ENCODE measurements at places on chromosomes 3 and 15.
A peak's percentile ranks its signal among the peaks of the same experiment; 100 is the strongest.

DNA sequence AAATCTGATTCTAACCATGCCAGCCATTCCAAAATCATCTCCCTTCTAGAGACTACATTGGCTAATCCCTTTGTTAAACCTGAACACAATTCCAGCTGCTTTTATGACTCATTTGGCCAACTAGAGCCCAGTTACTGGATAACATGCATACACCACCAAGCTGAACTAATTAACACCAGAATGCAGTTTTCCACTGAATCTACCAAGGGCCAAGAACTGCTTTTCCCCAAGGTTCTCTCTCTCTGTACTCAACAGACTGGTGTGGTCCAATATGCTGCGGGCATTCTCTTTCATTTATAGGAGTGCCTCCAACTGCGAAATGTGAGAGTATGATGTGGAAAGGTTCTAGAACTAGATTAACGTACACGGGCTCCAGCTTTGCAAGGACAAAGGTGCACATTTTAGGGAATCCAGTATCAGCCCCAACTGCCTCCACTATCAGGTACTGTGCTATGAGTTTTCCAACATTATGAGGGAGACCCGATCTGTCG, 1.5 kb downstream of the CHSY1 start:
- peak; percentile 44 for DNase-seq

DNA sequence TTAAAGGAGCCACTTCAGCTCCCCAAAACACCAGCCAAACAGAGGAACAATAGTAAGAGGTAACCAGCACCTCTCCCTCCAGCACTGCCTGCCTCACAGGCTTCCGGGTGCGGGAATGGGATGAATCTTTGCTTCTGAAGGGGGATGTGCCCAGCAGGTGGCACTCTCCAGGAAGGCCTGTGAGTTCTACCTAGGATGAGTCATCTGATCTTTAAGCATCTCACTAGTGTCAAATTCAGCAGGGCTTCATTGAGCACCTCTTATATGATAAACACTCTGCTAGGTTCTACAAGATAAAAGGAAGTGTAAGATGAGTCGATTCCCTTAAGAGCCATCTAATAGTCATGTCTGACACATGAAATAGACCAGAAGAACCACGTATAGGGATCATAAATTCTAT, 237.4 kb upstream of the UMPS start:
- peak; percentile 68 for DNase-seq

- DNase-seq, result no peak
Measured at GRCh38 chr15:44385344-44385942, 42.0 kb upstream of the CTDSPL2 start.

DNA sequence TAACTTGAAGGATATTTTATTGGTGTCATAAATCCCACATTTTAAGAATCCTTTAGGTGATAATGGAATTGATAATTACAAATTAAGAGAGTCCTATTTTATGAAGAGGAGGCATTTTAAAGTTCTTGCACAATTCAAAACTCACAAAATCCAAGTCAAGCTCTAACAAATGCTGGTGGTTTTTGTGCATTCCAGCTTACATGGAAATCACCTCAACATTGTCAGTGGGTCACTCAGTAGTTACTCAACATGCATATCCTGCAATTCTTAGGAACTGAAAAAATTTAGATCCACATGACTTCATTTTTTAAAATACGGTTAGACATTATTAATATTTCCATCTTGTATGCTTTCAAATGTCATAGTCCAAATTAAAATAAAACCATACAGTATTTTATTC, 487.2 kb downstream of the CNTN3 start:
- DNase-seq, result no peak

GRCh38 chr3:146621723-146622122, 16.6 kb upstream of the PLSCR5 start:
- DNase-seq, result no peak

- DNase-seq, result no peak
Measured at GRCh38 chr15:73378089-73378488, 9.3 kb upstream of the HCN4 start.

GRCh38 chr3:185724761-185725160, 100.1 kb downstream of the IGF2BP2 start:
- DNase-seq, result no peak

GRCh38 chr3:127734754-127735473, 62.2 kb downstream of the ABTB1 start:
- peak; percentile 98 for DNase-seq

GRCh38 chr3:100697172-100697571, 12.1 kb upstream of the TFG start:
- no peak for DNase-seq

DNA sequence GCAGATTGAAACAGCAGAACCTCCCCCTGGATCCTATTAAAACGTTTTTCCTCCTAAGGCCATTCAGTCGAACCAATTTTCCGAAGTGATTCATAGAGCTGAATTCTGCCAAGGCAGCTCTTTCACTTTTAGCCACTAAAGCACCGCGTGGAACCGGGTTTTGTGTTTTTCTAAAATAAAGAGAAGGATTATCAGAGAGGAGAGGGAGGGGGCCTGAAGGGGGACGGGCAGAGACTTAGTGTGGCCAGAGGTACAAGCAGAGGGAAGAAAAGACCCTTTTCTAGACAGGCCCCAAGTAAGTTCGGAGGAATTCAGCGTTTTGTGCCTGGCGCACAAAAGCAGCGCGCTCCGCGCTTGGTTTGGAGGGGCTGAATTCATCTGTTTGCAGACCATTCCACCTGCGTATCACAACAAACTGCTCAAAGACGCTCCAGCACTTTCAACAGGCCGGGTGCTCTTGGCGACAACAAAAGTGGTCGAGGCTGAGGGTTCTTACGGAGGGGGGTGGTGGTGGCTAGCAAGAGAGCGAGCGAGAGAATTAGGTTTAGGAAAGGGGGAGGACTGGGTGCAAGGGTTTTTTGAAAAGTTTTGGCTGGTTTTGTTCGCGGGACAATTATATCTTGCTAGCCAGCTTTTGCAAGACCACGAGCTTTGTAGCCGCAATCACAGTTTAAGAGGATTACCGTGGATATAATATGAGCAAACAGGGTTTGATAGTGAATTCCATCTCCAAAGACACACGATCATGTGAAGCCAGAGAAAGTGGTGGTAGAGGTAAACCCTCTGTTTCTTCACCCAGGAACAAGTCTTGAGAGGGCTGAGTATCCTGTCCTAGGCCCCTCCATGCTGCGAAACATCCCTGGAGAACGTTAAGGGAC, 1.2 kb upstream of the FEZF2 start:
- no peak for DNase-seq

- no peak for DNase-seq
Measured at GRCh38 chr3:102225005-102225404, 209.8 kb upstream of the ZPLD1 start.

GRCh38 chr3:155495387-155495786, 201.9 kb upstream of the STRIT1 start:
- no peak for DNase-seq

DNA sequence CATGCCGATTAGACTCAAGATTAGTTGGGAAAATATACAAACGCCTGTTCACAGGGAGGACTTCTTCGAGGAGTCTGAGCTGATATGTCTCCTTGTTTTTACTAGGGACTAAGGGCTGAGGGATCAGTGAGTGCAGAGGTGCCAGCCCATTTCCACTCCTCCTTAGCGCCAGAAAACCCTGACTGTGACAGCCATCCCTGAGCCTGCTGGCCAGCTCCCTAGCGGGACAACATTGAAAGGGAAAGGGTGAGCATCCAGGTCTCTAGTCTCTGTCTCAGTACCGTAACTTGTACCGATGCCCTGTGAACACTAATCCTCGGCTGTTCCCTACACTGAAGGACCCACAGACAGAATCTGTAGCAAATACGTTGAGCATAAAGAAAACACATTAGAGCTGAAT, 243.4 kb downstream of the WNT5A start:
- no peak for DNase-seq

DNA sequence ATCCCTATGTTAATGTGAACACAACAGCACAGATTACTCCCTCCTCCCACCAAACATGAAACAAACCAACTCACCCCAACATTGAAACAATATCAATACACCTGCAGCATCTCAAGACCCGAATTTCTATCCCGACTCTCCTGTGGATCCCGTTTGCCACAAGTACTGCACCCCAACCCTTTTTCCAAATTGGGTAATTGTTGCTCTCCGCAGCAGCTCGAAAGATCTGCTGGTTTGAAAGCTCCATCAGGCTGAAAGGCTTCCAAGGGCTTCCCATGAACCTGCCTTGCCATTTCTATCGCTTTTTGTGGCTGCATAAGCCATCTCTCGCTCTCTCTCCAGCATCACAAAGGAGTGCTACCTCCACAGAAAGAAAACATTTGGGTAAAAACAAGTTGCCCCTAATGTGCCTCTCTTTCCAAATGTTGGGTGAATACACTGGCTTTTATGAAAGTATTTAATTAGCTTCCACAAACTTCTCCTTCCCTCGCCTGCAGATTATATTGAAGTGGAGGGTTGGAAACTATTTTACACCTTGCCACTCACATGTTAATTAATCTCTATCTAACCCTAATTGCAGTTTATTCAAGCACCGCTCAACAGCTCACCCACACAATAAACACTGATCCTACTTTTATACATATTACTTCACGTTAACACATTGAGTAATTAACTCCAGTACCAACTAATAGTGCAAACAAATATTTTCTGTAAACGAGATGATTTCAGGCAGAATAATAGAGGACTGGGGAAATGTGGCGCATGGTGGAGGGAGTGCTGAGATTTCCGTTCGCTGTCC, 2.5 kb upstream of the FEZF2 start:
- DNase-seq, result no peak

DNA sequence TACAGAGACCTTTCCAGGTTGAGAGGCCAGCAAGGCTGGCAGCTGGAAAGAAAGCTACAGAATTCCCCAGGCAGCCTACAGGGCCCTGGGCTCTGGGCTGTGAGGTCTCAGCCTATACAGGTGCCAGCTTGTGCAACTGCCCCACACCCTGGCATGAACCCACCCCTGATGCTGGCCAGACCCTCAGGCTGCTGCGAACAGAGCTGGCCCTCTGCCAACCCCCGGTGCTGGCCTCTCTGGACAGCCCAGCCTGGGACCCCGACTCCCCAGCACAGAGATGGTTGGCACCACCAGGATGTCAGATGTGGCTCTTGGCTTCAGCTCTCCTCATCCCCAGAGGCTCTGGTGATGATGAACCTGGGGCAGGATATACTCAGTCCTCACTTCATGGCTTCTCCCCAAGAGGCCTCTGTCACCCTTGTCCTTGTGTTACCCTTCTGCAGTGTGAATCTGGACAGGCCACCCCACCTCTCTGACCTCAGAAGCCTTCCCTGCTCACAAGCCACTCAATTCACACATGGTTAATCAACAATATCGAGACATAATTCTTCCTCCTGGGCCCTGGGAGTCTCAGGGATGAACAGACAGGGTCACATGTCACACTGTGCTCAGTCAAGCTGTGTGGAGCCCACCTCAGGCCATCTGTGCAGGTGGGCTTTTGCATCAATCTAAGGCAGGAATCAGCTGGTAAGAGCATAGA, 11.0 kb upstream of the BFSP2 start:
- peak; percentile 32 for DNase-seq

DNA sequence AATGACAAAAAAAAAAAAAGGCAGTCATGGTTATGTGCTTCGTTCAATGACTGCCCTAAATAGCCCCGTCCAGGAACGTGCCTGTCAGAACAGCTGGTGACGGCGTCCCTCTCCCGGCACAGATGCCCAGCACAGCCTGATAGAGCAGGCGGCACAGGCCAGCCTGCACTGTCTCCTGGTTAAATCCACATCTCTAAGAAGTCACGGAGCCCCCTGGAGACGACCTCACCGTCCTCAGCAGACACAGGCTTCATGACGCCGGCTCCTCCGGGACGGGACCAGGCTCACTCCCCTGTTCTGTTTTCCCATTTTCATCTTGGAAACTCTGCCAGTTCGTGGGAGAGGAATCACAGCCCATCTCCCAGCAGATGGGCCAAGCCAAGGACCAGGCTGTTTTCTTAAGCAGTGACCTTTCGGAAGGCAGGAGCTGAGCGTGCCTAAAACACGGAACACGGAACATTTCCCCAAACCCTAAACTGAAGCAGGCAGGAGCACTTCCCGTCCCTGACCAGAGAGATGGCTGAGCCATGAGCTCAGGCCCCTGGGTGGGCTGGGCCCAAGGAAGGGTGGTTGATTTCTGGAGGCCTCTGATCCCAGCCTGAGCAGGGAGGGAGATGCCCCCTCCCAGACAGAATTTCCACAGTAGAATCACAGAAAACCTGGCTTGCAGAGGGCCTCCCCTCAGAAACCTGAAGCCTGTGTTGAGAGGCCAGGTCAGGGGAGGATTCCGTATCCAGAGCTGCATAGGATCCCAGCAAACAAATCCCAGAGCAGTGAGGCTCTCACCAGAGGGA, 35.9 kb downstream of the ADCY5 start:
- no peak for DNase-seq

DNA sequence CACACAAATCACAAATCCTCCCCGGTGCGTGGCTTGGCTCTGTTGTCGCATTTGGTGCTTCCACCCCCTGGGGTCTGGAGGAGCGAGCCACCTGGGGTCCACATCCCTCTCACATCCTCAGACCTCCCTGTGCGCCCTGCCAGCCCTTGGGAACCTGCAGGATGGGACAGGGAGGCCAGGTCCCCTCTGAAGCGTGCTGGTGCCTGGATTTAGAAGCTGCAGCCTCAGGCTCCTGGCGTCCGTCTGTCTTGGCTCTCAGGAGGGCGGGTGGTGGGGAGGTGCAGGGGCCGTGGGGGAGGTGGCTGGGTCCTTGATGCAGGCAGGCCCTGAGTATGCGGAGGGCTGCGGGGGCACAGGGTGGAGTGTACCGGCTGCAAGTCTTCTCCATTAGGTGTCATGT, 38.4 kb downstream of the RGMA start:
- no peak for DNase-seq

DNA sequence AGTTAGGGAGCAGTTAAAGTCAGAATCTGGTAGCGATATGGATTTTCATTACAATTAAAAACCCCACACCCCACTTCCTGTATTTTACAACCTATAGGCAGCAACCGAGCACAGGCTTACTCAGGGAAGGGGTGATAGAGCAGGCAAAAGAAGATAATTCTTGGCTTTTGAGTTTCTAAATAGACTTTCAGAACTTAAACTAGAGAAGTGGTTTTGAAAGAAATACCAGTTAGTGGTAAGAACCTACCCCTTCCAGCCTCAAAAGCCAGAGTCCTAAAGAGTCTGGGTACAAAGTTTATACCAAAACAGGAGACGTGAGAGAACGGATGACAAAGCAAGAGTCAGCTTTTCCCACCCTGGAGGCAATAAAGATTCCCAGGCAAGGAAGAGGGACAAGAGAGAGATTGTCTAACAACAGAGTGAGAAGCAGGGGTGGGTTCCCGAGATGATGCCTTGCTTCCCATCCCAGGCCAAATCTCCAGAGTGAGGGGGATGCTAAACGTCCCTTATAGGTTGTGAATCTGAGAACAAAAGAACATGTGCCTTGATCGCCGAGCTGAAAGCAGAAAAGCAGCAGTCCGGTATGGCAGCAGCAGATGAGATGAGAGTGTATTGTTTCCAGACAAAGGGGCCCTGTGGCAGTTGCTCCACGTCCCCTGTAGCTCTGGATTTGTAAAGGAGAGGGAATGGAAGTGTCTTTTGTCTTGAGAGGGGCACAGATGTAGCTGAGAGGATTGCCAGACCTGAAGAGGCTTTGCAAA, 36.8 kb downstream of the KLHL6 start:
- no peak for DNase-seq
